ENCODE measurements at places on chromosomes 11 and 22.

- DNase-seq: no peak
These were observed 131.8 kb downstream of the APIP start for GRCh38 chr11:34784318-34784841.

GRCh38 chr11:16430674-16431073 is 74.3 kb upstream of the SOX6 start:
- DNase-seq: no peak

GRCh38 chr22:18997925-18998315 is 61.8 kb upstream of the PRODH start:
- no peak for DNase-seq

DNA sequence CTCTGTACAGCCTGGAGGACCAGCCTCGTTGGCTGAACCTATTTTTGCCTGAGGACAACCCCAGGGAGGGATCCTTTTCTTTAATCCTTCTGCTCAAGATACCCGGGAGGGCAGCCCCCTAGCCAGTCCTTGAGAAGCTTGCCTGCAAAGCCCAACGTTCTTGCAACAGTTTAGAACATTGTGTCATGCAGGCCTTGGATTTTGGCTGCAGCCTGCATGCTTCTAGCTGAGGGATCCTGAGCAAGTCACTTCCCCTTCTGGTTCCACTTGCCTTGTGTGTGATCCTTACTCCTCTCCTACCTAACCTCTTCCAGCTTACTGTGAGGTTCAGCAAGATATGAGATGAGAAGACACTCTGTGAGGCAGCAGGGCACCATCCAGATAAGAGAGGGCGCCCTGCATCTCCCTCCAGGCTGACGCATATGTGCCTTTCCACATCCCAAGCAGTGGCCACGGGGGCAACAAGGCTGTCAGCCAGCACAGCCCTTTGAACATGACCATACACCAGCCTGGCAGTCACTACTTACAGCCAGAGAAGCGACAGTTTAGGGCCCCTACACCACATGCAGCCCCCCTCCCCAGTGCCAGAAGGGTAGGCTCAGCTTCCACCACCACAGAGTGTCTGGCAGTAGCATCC is 76.1 kb downstream of the C11orf58 start:
- no peak for DNase-seq

- no peak for DNase-seq
These were observed 28.2 kb downstream of the SLC22A12 start for GRCh38 chr11:64619196-64619595.

- DNase-seq: no peak
These were observed 7.8 kb upstream of the ZC3H12C start for GRCh38 chr11:110085255-110085838.

DNA sequence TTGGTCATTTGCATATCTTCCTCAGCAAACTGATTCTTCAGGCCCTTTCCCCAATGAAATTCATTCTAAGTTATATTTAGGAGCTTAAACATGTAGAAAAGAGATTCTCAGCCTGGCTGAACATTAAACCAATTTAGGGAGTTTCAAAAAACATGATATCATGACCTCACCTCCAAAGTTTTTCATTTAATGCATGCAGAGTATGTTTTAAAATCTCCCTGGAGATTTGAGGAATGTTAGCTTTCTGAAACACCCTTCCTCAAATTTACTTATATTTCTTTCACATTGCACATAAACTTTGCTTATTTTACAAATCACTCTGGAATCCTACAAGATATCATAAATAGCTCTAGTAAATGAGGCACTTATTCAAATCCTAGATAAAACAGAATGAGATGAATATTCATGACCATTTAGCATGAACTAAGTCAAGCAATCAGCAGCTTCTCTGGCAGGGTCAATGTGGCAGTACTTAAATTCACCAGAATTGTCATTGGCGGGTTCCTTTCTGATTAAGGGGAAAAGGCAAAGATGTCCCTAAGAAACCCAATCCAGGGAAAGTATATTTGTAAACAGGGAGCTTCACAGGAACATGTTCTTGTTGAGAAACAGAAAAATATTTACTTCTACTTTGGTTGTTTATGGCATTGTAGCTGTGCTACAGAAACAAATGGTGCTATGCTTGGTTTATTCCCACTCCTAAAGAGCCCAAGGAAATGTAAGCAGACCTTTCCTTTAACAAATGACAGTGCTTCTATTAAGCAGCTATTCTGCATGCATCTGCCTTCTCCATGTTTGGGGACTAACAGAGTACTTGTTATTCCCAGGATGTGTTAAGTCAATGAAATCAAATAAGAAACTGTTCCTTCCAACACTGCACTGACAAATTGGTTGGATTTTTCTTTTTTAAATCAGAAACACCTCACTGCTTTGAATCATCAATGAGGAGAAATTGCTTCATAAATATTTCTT is 162.3 kb downstream of the C11orf87 start:
- no peak for DNase-seq

DNA sequence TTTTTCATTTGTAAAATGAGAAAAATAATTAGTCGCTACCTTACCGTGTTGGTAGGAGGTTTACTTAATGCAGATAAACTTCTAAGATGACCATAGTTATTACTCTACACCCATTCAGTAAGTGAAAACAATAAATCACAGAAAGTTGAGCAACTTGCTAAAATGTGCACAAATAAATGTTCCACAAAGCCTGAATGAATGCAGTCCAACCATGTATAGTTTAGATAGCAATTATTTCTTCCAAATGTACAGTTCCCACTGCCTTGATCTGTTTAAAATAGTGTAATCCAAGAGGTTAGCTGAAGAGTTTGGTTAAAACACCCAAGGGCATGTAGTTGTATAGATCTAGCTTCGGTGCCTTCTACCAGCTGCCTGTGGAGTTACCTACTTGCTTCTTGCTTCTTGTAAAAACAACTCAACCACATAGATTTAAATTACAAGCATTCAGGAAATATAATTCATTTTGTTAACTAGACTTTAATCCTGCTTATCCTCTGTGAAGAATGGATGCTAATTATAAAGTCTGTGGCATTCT is 106.3 kb upstream of the CARD18 start:
- no peak for DNase-seq

- DNase-seq: peak; percentile 83
These were observed at the start of gene TEAD1 for GRCh38 chr11:12673924-12674570. Gene TEAD1, plus strand, starts transcription at chr11:12674421.

- no peak for DNase-seq
These were observed 39.8 kb downstream of the EIF3F start for GRCh38 chr11:8026982-8027381.

- no peak for DNase-seq
These were observed 14.1 kb upstream of the TMA7B start for GRCh38 chr22:39946126-39946502.

- DNase-seq: no peak
These were observed 2.5 kb downstream of the FCHSD2 start for GRCh38 chr11:73139476-73140198.
